ENCODE measurements at places on chromosomes 3 and 15.

DNA sequence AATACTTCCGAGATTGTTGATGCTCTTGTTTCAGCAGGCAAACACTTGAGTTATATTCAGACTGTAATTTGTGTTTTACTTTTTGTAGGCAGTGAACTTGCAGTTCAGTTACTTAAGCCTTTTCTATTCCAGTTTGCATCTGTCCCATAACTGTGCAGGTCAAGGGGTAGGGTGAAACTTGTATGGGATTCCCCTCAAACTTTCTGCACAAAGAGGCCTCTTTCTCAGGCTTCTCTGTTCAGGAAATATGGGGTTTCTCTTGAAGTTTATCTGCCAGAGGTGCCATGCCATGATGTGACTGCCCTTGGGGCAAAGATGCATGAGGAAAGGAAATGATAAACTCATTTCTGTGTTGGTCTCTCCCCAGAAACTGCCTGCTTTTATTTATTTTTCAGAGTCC, 66.7 kb downstream of the SLC24A1 start:
- DNase-seq, result no peak

DNA sequence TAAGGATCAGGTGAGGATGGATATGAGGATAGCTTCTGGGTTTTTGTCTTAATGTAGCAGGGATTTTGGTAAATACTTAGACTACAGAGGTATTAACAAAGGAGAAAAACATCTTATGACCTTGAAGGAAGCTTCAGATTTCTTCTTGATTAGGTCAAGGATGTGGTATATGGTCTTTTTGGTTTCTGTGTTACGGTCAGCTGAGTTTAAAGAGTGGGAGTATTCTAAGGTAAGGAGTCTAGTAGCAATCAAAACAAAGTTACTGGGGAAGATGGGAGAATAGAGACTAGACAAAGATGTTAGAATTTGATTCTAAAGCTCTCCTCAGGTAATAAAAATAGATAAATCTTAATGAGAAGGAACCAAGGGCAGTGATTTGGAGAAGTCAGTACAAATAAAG, 6.2 kb downstream of the HMG20A start:
- DNase-seq, result no peak

- DNase-seq, result no peak
Measured at GRCh38 chr15:85886309-85886811, 91.6 kb upstream of the KLHL25 start.

GRCh38 chr3:6994081-6994668, 133.3 kb downstream of the GRM7 start:
- DNase-seq, result peak; percentile 23

DNA sequence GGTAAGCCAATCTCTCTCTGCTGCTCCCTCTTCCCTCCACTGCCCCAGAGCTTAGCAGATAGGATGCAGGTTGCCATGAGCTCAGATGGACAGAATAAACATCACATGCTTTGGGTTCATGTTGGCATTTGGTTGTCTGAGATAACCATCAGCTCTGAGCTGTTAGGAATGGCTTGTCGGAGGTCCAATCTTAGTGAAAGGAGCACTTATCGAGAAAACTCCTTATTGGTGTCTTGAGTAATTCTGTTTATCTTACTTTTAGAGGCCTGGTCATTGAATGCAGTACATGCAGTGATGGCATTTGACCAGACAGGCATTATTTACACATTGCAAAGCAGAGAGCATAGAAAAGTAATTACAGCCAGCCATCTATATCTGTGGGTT, 99.7 kb downstream of the CEMIP start:
- DNase-seq, result no peak

- no peak for DNase-seq
Measured at GRCh38 chr3:49135499-49135898, 2.6 kb upstream of the LAMB2 start.

DNA sequence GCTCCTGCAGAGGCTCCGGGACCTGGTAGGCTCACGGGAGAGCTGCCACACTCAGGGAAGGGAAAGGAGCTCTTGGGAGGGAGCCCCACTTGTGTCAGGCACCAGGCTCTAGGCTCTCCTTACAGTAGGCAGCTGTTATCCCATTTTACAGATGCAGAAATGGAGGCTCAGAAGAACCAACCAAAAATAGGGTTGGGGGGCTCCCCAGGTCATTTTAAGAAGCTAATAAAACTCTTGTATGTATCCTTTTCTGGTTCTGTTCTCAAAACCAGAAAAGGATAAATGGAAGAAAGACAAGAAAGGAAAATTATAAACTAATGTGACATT, 23.5 kb upstream of the GP9 start:
- DNase-seq, result no peak

- DNase-seq, result no peak
Measured at GRCh38 chr15:63340878-63341277, 40.8 kb downstream of the CA12 start.

GRCh38 chr3:135650309-135650708, 315.2 kb upstream of the PPP2R3A start:
- DNase-seq, result no peak

DNA sequence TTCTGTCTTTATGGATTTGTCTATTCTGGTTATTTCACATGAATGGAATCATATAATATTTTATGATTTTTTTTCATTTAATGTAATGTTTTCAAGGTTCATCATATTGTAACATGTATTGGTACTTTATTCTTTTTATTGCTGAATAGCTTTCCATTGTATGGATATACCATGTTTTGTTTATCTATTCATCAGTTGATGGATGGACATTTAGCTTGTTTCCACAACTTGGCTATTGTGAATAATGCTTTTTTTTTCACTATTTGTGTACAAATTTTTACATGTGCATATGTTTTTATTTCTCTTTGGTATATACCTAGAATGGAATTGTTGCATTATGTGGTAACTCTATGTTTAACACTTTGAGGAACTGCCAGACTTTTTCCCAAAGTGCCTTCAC, 64.7 kb downstream of the PFN2 start:
- DNase-seq, result no peak

DNA sequence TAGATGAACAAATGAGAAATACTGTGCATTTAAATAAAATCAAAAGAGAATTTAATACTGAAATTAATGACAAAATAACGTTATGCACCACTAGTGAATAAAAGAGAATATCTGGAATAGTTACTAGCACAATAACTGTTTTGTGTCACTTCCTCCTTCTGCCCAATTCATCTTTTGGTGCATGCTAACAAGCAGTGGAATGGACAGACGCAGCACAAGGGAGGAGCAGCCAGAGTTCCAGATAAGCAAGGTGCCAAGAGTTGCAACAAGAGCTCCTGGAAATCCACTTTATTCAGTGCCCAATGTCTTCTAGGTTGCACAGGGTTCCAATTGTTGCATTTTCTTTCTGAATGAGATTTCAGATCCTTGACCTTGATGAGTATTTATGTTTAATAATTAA, 66.5 kb upstream of the PLXND1 start:
- DNase-seq, result no peak

GRCh38 chr15:68994981-68995761, 19.3 kb upstream of the NOX5 start:
- no peak for DNase-seq

GRCh38 chr3:4807381-4808280, 171.6 kb upstream of the BHLHE40 start:
- no peak for DNase-seq

DNA sequence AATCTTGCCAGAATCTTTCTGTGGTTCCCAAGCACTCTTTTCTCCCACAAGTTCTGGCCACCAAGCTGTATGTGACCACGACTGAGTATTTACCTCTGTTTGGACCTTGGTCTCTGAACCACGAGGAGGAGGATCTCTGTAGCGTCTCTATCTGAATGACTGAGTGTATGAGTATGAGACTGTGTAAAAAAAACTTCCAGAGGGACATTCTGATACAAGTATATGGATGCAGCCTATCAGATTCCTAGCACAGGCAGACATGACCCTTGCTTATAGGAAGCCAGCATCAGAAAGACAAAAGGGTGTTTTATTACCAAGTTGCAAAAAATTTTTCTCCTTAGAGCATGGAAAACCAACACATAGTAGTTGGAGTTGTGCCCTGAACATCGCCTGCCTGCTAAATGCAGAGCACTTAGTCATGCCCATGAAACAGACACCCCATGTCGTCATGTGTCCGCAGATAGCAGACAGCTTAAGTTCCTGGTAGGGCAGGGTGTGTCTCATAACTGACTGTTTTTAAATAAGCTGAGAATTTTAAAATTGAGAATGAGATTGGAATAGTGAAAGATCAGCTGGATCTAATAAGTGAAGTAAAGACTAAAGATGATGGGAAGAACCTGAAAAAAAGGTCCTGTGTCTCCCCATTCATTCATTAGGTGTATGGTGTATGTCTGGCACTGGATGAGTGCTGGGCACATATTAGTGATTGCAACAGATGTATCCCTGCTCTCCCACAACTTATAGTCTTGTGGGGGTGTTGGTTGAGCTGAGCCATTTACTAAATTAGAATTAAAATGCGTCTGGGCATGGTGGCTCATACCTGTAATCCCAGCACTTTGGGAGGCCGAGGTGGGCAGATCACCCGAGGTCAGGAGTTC, 30.9 kb downstream of the DAG1 start:
- no peak for DNase-seq

DNA sequence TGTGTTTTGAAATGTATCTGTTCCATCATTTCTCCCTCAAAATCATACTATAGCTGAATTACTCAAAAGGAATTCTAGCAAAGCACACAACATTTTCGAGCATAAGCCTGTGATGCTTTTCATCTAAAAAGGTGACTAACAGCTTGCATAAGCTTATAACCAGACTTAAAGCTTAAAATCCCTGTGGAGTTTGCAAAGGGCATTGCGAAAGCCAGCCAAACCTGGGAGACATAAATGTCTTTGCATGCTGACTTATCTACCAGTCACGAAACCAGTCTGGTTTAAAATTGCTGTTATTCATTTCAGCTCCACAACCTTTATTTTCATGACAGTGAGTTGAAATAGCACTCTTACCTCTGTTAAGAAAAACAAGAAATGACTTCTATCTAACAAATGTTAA, 35.6 kb upstream of the LIPC start:
- DNase-seq, result no peak

DNA sequence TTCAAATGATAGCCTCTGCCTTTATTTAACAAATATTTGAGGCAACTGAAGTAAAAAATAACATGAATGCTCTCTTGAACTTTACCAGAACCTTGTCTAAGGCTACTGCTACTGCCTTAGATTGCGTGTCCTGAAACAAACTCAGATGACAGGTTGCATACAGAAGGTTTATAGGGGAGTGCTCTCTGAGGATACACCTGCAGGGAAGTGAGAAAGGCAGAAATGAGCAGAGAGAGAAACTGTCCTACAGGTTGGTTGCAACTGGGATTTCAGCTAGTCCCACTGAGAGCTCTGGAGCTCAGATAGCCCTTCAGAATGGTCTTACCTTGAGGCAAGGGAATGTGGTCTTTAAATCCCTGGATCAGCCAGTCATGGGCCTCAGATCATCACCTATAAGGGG, 165.5 kb downstream of the IL5RA start:
- no peak for DNase-seq

DNA sequence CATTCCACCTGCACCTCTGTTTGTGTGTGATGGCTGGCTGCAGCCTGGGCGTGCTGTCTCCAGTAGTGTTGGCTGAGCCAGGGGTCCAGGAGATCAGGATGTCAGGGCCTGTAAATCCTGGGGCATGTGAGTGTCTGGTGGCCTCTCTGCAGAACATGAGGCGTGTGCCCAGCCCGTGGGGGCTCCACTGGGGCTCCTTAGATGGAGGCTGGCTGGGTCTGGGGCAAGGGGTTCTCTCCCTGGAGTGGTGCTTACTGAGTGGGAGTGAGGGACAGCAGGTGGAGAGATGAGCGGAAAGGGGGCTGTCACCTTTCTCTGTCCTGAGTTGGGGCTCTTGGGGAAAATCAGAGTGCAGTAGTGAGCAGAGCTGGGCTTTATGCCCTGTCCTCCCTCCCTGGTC, 152.2 kb downstream of the CHDH start:
- no peak for DNase-seq

GRCh38 chr15:49044766-49045606, 1.3 kb downstream of the SECISBP2L start:
- DNase-seq, result no peak

DNA sequence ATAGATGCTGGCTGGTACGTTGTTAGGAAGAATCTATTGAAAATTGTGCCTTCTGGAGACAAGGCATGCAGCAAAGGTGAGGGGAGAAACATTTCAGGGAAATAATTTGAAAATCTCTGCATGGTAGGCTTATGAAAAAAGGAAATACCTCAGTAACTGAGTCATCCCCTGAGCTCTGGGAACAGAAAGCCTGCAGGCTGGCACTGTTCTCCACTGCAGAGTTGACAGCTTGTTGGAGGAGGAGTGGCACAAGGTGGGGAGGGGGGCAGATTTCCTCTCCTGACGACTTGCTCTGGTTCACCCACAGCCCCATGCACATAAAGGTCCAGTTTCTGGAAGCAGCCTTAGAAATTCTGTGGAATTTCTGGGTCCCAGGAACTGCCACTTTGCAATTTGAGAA, 179.4 kb downstream of the ABHD5 start:
- no peak for DNase-seq

- DNase-seq, result peak; percentile 27
Measured at GRCh38 chr3:193743702-193744047, 150.7 kb downstream of the OPA1 start.

- no peak for DNase-seq
Measured at GRCh38 chr3:122952520-122952919, 75.0 kb downstream of the SEMA5B start.

DNA sequence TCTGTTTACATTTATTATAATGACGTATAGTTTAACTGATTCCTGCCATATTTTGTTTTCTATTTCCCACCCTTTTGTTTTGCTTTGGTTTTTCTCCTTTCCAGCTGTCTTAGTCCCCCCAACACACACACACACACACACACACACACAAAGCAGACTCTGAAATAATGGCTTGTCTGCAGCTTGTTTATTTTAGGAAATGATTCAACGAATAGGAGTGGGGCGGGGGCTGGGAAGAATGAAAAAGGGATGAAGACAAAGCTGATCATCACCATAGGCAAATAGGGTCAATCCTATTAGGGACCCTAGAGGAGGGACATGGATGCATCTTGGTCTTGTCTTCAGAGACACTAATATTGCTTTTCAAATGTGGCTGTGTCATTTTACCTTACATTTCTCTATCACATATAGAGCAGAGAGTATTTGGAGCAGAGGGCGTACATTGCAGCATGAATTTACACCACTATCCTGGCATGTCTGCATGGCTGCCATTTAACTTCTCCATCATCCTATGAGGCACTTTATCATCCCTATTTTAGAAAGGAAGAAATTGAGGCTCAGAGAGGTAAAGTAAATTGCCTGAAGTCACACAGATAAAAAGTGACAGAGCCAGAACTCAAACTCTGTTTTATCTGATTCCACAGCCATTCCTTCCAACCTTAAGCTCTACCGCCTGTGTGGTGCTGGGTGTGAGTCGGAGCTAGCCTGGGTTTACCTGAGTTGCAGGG, 147.2 kb upstream of the TPM1 start:
- DNase-seq, result no peak

- no peak for DNase-seq
Measured at GRCh38 chr3:69130689-69131088, 8.3 kb upstream of the LMOD3 start.
